ENCODE measurements at places on chromosomes 2 and 18. TPM values are rescaled to one million over a fixed set of nuclear protein-coding genes. Genes with fewer than 3 reads are reported as not detected.

Gene LRRC30
- not detected for total RNA-seq

Gene ZC3H6
- total RNA-seq: 18.7 TPM

Gene CCDC178
- total RNA-seq: not detected

Gene GDF7
- 0.17 TPM for total RNA-seq

All from CD4-positive, CD25-positive, alpha-beta regulatory T cell (primary cell).